ENCODE measurements at places on chromosomes 7 and 10.

DNA sequence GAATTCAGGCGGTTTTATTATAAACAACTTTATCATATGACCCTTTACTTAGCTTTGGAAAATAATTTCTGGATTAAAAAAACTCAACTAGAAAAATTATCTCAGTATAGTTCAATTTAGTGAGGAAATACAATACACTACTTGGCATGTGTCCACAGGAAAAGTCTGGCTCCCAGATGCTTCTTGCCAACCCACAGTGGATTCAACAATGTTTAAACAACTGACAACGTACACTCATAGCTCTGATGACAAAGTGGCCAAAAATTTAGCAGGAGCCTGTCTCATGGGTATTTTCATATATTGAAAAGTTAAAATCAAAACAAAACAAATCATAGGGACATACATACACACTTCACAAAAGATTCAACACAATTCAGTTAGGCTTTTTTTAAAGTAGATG is 158.8 kb downstream of the SKAP2 start:
- DNase-seq, result no peak

DNA sequence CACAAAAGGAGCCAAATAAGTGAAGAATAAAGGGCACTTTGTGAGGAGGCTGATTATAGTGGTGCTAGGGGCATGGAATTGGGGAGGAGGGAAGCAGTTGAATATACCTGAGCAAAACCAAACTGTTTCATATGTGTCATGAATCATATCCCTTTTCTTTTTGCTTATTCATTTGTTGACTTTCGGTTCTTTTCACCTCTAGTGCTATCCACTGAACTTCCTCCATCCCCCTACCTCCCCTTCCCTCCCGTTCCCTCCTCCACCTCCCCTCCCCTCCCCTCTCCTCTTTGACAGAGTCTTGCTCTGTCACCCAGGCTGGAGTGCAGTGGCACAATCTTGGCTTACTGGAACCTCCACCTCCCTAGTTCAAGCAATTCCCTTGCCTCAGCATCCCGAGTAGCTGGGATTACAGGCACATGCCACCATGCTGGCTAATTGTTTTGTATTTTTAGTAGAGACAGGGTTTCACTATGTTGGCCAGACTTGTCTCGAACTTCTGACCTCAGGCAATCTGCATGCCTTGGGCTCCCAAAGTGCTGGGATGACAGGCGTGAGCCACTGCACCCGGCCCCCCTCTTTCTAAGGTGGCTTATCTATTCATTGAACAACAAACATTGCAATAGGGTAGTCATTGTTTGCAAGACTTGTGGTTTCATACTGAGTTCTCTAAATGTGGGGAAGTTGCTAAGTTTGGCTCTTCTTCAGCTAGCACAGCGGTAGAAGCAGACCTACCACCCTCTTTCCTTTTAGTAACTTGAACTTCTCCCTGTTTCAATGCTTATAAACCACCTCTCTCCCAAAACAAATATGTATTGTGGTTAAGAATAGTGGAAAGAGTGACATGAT is 150.4 kb upstream of the PRPS1L1 start:
- no peak for DNase-seq

DNA sequence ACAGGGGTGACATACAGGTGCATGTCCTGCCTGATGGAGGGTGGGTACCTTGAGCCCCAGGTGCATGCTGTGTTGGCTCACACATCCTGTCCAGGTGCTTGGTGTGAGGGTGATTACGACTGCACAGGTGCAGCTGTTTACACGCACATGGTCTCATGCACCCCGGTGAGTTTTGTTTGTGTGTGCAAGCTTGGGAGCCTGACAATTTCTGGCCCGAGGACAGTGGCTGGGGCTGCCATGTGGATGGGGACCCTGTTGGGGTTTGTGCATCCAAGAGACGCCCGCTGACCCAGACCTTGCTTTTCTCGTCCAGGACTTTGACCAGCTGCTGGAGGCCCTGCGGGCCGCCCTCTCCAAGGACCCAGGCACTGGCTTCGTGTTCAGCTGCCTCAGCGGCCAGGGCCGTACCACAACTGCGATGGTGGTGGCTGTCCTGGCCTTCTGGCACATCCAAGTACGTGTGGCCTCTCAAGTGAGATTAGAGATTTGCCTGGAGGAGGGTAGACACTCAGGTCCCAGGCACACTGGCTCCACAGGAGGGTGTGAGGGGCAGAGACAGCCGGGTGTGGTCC is 61.7 kb downstream of the PRF1 start:
- DNase-seq, result no peak

DNA sequence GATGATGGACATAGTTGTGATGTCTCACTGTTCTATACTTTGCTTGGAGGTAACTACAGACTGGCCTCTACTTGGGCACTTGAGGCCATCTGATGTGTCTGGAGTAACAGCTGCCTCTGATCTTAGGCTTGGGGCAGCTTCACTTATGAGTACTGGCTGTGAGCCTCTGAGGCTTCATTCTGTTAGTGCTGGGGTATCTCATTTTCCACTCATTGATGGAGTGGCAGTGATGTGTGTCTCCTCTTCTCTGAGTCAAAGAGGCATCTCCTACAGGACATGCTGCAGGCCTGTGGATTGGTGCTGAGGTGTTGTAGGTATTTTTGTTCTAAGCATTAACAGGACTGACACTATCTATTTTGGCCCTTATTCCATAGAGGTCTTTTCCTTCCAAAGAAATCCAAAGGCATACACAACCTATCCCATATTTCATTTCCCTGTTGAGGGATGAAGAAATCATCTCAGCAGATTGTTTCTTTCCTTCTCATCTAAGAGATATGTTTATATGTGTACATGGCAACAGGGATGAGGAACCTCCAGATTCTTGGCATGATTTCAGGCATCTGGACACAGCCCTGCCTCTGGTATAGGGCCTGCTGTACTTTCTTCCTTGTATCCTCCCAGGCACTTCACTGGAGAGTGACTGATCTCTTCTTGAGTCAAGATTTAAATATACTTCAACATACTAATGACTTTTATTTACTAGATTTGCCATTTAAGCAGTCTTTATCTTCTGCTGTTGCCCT is 65.7 kb upstream of the NOBOX start:
- DNase-seq, result no peak
